Astrocyte of the hippocampus (primary cell): ENCODE measurements at places on chromosomes 3 and 15.

DNA sequence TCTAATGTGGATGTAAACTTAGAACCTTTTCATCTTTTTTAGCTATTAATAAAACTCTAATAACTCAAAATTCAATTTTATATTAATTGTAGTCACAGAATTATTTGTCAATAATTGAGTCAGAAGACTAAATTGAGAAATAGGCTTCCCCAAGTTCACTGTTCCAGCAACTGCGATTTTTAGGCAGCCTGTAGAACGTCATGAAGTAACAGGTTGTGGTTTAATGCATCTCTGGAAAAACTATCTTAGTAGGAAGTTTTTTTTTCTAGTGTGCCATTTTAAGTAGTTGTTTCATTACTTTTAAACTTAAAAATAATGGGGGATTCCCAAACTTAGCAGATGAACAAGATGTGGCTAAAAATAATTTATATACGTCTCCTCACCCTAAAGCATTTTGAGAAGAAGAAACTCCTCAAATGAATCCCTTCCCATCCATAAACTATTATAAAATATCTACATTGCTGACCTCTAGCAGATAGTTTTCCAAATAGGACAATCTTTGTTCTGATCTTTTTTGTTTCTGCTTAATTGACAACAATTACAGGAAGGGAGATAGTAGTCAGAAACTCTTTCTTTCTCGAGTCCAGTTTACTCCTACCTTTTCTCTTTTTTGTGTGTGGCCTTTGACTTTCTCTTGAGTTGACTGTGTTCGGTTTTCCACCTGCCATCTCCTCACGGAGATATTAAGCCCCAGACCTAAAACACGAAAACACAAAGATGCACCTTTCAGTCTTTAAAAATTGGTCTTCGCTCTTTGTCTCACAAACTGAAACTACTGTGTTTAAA, 43.1 kb downstream of the LRCH3 start:
- no peak for DNase-seq

DNA sequence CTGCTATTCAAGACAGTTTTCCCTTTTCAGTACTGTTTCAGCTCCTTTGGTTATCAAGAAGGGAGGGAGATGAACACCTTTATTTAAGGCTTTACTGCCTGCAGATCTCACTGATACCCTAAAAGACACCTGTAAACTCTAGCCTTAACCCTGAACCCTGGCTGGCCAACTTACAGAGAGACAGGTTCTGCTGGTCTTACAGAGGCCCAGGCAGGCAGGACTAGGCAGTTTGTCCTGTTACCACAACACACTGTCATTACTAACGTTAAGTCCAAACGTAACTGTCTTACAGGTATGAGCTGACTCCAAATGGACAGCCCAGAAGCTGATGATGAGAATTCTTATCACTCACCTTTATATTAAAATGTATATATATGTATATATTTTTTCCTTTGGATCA, 42.1 kb downstream of the ESYT3 start:
- DNase-seq: no peak

GRCh38 chr3:39559543-39559942, 92.1 kb downstream of the MOBP start:
- no peak for DNase-seq

- DNase-seq: no peak
These were observed 6.7 kb downstream of the ADPRH start for GRCh38 chr3:119585856-119586570.

DNA sequence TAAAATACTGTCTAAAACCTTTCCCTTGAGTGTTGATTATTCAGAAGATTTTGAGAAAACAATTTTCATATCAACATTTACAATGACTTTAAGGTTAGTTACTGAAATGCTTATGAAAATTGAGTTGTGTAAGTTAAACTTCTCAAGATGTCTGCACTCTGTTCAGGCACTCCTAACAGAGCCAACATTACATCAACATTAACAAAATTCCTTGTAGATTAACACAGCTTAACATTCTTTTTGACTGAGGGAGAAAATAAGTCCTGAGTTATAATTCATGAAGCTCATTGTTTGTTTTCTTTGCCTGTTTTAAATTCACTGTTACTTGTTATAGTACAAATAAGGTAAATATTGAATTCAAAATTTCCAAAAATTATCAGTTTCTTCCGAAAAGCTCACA, 9.0 kb downstream of the ACKR4 start:
- peak; percentile 39 for DNase-seq
